ENCODE measurements at places on chromosomes 13 and 19. TPM values are rescaled to one million over a fixed set of nuclear protein-coding genes. Genes with fewer than 3 reads are reported as not detected.

Gene CD22
- total RNA-seq, result not detected

Gene GRIN2D
- total RNA-seq, result 2.4 TPM

Gene ZNF681
- 2.5 TPM for total RNA-seq

Gene PIH1D1
- total RNA-seq, result 54.6 TPM

Gene ATP8B3
- 6.0 TPM for total RNA-seq

Gene PDS5B
- total RNA-seq, result 49.0 TPM

Gene ZNF100
- total RNA-seq, result 6.6 TPM

Gene ZNF625
- 11.5 TPM for total RNA-seq

Gene GNG14
- not detected for total RNA-seq

Gene CYP4F11
- total RNA-seq, result not detected

Gene RXFP2
- not detected for total RNA-seq
